Ammon's horn (tissue), 1 donor: ENCODE measurements at places on chromosomes 2 and 18.

DNA sequence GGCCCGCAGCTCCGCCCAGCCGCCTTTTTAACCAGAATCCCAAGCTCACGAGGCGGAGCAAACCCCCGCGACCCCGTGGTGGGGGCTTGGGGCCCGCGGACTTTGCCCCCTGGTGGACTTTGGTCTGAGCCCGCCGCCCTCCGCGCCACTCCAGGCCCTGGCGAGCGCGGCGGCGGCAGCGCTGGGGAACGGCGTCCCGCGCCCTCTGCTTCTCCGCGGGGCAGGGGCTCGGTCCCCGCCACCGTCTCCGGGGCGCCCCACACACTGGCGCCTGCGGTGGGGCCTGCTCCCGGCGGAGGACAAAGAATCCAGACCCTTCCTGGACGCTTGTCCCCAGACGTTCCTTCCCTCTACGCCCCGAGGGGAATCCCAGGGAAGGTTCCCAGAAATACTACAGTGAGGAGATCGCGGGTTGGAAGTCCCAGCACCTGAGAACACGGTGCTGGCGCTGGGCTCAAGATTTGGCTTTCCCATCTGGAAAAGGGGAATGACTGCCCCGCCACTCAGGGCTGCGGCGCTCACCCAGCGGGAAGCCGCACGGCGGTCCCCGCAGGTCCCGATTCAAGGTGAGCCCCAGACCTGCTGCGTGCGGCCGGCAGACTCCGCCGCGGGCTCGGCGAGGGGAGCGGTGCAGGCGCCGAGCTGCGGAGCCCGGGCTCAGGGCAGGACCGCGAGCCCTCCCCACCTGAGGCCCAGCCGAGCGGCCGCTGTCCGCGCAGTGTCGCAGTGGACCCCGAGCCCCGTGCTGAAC lies at the start of gene HAAO:
HAAO (minus strand) TSS at position 1 of the 751 bp plus-strand sequence. CDS start 47 bp downstream, outside the sequence.
- no peak for DNase-seq

DNA sequence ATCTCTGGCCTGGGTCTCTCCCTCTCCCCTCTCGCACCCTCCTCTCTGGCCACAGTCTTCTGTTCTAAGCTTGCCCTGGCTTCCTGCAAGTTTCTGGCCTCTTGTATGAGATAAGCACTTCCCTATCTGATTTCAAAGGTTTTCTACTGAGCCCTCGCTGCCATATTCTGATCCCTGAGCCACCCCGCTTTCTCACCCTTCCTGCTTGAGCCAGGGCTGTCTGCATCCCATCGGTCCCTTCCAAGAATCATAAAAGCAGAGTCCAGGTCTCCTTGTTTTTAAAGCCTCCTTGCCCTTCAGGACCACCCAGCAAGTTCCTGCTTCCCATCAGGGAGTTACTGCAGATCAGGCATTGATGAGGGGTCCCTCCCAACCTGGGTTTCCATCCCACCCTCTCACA lies 110.2 kb downstream of the PRKCE start:
- no peak for DNase-seq

GRCh38 chr2:238498188-238498587 lies 71.5 kb downstream of the ASB1 start:
- DNase-seq, result no peak

- no peak for DNase-seq
Measured at GRCh38 chr2:132550946-132551345, 119.1 kb downstream of the LYPD1 start.

DNA sequence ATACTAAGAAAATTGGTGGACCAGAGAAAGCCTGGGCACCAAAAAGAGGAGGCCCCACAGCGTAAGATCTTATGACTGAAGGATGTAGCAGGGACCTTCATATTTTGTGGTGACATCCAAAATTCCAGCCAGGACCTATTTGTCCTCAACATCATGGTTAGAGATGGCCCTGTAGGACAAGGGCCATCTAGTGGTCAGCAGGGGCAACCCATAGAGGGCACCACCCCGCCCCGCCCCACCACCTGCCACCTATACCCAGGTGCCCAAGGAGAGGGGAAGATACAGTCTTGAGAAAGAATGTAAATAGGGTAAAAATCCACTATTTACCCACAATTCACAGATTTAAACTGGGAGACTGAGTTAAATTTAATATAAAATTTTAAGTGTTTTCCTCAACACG lies 59.6 kb upstream of the TMEM163 start:
- DNase-seq, result no peak
